ENCODE measurements at places on chromosomes 12 and 14. TPM values are rescaled to one million over a fixed set of nuclear protein-coding genes. Genes with fewer than 3 reads are reported as not detected.
A peak's percentile ranks its signal among the peaks of the same experiment; 100 is the strongest.

Gene LTBP2
- 0.55 TPM for total RNA-seq

DNA sequence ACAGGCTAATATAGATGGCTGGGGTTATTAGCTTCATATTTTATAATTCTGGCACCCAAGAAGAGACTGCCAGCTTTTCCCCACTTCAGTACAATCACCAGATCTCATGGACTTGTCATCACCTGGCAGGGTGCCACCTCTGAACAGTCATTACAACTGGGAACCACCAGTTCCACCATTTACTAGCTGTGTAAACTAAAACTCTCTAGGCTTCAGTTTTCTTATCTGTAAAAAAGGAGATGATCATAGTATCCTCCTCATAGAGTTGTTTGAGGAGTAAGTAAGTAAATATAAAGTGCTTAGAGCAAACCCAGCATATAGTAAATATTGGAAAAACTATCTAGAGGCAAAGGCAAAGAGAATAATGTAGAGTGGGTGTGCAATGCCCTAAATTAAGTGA, 19.3 kb downstream of the CPNE8 start:
- H3K4me3 ChIP-seq, result no peak overlapping the region
- no peaks in the 10 kb centered on the region for H3K27me3 ChIP-seq
- H3K27ac ChIP-seq, result no peak overlapping the region
- no peaks in the 10 kb centered on the region for H3K36me3 ChIP-seq
- no peak for DNase-seq
- H3K4me1 ChIP-seq, result no peaks in the 10 kb centered on the region

DNA sequence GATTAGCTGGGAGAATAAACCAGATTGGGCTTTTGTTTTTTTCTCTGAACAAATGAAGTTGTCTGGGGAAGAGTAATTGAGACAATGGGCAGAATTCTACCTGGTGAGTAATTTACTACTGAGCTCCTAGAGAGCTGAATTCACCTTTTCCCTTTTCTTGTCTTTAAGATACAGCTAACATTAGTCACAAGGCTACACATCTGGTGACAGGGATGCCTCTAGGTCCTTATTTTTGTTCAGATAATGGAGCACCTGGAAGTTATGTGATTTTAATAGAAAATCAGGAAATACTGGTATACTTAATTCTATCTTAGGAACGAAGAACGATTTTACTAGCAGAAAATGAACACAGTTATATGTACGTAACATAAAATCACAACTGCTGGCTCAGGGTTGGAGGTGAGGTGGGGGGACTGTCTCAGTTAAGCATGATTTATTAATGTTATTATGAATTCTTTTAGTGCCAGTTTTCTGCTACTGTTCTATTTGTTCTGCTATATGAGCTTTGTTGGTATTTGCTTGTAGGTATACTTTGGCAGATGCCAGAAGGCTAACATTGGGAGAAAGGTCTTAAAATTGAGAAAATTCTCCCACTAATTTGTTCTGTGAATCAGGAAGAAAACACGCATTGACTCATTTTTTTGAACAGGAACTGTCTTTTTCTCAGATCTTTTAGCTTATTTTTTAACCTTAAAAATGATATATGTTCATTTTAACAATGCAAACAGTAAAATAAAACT, 482.7 kb upstream of the RGS6 start:
- no peak overlapping the region for H3K27ac ChIP-seq
- no peaks in the 10 kb centered on the region for H3K36me3 ChIP-seq
- peaks cover 3% of the 10 kb centered on the region for H3K4me1 ChIP-seq
- no peaks in the 10 kb centered on the region for H3K27me3 ChIP-seq
- no peak overlapping the region for H3K4me3 ChIP-seq

DNA sequence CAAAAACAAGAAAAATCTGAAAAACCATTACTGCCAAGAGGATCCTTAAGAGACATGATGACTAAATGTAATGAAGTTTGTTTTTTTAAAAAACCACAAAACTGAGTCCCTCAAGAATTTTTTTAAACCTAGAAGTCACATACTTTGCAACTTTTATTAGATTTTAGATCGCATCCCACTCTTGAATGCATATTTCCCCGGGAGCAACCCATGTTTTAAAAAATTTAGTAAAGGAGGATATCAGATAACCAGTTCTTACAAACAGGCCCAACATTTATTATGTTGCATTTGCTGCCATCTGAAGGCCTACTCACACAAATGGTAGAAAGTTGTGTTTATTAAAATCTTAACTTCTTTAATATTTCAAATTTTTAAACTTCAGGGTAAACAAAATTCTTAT, 44.3 kb upstream of the CCT2 start:
- peaks cover 19% of the 10 kb centered on the region for H3K36me3 ChIP-seq
- H3K4me1 ChIP-seq, result no peaks in the 10 kb centered on the region
- H3K27ac ChIP-seq, result no peak overlapping the region
- DNase-seq, result no peak
- no peak overlapping the region for H3K4me3 ChIP-seq

- H3K4me3 ChIP-seq, result no peak overlapping the region
- no peak for DNase-seq
- H3K27ac ChIP-seq, result no peak overlapping the region
- no peaks in the 10 kb centered on the region for H3K36me3 ChIP-seq
- H3K4me1 ChIP-seq, result no peaks in the 10 kb centered on the region
These were observed 472.5 kb downstream of the ADAMTS20 start for GRCh38 chr12:43079476-43079875.

- H3K27ac ChIP-seq, result no peak within 1 kb of the TSS
- peak; percentile 37 for DNase-seq
- H3K27me3 ChIP-seq, result peaks cover 17% of the 10 kb centered on the region
- peak within 1 kb of the TSS; percentile 89 for H3K4me3 ChIP-seq
- peaks cover 13% of the 10 kb centered on the region for H3K4me1 ChIP-seq
- H3K36me3 ChIP-seq, result no peaks in the 10 kb centered on the region
These were observed at the start of gene TMEM63C for GRCh38 chr14:77181603-77182437. TMEM63C (plus strand) TSS chr14:77181798; CDS start chr14:77218814, 37,016 bp downstream.

- H3K4me3 ChIP-seq, result no peak overlapping the region
- H3K4me1 ChIP-seq, result peaks cover 12% of the 10 kb centered on the region
- H3K27me3 ChIP-seq, result no peaks in the 10 kb centered on the region
- no peaks in the 10 kb centered on the region for H3K36me3 ChIP-seq
These were observed 758.0 kb downstream of the BCL11B start for GRCh38 chr14:98514016-98514415.

Gene AKAP6
- 3.3 TPM for total RNA-seq

GRCh38 chr14:53640695-53641094, 315.9 kb downstream of the BMP4 start:
- DNase-seq, result no peak
- no peak overlapping the region for H3K4me3 ChIP-seq
- H3K36me3 ChIP-seq, result no peaks in the 10 kb centered on the region
- H3K27me3 ChIP-seq, result no peaks in the 10 kb centered on the region
- no peaks in the 10 kb centered on the region for H3K4me1 ChIP-seq

- H3K4me1 ChIP-seq, result peaks cover under 1% of the 10 kb centered on the region
- H3K27me3 ChIP-seq, result peaks cover 16% of the 10 kb centered on the region
- H3K36me3 ChIP-seq, result no peaks in the 10 kb centered on the region
- DNase-seq, result no peak
- no peak overlapping the region for H3K27ac ChIP-seq
These were observed 3.9 kb upstream of the TMTC2 start for GRCh38 chr12:82682851-82683261.

- no peak overlapping the region for H3K27ac ChIP-seq
- H3K36me3 ChIP-seq, result no peaks in the 10 kb centered on the region
- H3K4me1 ChIP-seq, result no peaks in the 10 kb centered on the region
- no peak overlapping the region for H3K4me3 ChIP-seq
- DNase-seq, result no peak
These were observed 33.2 kb downstream of the LRIG3 start for GRCh38 chr12:58887068-58887467.

Gene FGF23
- not detected for total RNA-seq

DNA sequence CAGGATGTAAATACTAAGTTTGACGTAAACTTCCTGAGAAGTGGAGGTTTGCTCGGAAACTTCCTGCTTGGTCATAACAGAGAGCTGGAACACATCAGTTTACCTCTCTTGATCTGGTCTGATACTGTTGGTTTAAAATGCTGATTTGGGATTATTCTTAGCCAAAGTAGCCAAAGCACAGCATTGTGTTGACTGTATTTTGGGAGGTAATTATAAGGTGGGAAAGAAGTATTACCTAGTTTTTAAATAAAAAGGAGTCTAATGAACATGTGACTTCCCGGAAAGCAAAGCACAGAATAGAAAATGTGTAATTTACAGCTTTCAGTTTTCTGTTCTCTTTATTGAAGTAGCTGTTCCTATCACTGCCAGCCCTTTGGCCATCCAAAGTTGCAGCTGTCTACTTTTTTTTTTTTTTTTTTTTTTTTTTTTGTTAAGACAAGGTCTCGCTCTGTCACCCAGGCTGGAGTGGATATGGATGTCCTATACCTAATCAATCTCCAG, 52.2 kb upstream of the SRP54 start:
- H3K27ac ChIP-seq, result peak overlapping the region; percentile 98
- no peaks in the 10 kb centered on the region for H3K36me3 ChIP-seq
- peaks cover 13% of the 10 kb centered on the region for H3K4me1 ChIP-seq
- H3K27me3 ChIP-seq, result no peaks in the 10 kb centered on the region
- DNase-seq, result no peak

GRCh38 chr14:101495284-101495683, 66.0 kb upstream of the DIO3 start:
- H3K27me3 ChIP-seq, result peaks cover 46% of the 10 kb centered on the region
- H3K4me3 ChIP-seq, result no peak overlapping the region
- DNase-seq, result no peak
- no peaks in the 10 kb centered on the region for H3K4me1 ChIP-seq
- no peak overlapping the region for H3K27ac ChIP-seq

DNA sequence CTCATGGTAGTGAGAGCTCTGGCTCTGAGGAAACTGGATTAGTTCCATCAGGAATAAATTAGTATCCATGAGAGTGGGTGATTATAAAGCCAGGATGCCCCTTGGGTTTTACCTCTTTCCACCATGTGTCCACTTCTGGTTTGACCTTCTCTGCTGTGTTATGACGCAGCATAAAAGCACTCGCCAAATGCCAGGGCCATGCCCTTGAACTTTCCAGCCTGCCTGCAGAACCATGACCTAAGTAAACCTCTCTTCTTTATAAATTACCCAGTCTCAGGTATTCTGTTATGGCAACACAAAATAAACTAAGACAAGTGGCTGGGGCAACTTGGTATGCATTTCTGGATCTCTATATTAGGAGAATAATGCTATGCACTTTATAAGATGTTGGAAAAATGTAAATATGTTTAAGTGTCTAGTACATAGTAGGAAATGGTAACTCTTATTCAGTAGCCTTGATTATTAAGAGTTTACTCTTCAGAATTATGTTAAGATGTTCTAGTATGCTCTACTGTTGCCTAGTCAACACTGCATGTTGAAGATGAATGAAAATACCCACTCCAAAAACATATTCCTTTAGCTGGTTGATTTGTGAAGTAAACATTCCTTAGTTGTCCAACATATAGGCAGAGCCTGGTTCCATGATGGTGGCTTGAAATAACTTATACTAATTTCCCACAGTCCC, 455.6 kb upstream of the TMPO start:
- H3K36me3 ChIP-seq, result no peaks in the 10 kb centered on the region
- no peaks in the 10 kb centered on the region for H3K27me3 ChIP-seq
- H3K27ac ChIP-seq, result no peak overlapping the region

GRCh38 chr12:31828071-31828470, 99.2 kb upstream of the AMN1 start:
- H3K36me3 ChIP-seq, result peaks cover 22% of the 10 kb centered on the region
- peak overlapping the region; percentile 18 for H3K4me3 ChIP-seq
- no peaks in the 10 kb centered on the region for H3K27me3 ChIP-seq
- peaks cover 58% of the 10 kb centered on the region for H3K4me1 ChIP-seq

DNA sequence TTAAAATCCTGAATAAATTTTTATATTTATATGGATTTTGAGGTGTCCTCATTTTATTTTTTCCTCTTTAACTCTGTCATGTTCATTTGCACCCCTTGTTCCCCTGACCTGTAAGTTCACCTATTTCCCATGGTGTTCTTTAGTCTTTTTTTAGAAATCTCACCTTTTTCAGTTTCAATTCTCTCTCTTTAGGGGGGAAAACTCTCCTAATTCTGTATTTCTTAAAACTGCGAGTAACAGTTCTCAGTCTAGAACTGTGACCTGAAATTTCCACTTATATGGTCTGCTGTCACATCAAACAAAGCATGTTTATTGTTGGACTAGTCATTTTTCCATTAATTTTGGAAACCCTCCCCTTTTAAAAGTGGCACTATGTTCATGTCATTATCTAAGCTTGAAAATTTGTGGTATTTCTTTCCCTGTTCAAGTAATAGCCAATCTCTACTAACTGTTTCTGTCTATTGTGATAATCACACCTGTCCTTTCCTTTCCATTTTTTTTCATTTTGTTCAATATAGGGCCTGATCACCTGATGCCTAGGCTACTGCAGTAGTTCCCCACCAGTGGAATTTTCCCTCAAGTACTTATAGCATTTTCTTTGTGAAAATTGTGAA, 14.0 kb upstream of the FBXO33 start:
- no peak overlapping the region for H3K4me3 ChIP-seq
- no peaks in the 10 kb centered on the region for H3K27me3 ChIP-seq
- no peak for DNase-seq
- H3K4me1 ChIP-seq, result peaks cover 3% of the 10 kb centered on the region
- peaks cover 3% of the 10 kb centered on the region for H3K36me3 ChIP-seq
- no peak overlapping the region for H3K27ac ChIP-seq

DNA sequence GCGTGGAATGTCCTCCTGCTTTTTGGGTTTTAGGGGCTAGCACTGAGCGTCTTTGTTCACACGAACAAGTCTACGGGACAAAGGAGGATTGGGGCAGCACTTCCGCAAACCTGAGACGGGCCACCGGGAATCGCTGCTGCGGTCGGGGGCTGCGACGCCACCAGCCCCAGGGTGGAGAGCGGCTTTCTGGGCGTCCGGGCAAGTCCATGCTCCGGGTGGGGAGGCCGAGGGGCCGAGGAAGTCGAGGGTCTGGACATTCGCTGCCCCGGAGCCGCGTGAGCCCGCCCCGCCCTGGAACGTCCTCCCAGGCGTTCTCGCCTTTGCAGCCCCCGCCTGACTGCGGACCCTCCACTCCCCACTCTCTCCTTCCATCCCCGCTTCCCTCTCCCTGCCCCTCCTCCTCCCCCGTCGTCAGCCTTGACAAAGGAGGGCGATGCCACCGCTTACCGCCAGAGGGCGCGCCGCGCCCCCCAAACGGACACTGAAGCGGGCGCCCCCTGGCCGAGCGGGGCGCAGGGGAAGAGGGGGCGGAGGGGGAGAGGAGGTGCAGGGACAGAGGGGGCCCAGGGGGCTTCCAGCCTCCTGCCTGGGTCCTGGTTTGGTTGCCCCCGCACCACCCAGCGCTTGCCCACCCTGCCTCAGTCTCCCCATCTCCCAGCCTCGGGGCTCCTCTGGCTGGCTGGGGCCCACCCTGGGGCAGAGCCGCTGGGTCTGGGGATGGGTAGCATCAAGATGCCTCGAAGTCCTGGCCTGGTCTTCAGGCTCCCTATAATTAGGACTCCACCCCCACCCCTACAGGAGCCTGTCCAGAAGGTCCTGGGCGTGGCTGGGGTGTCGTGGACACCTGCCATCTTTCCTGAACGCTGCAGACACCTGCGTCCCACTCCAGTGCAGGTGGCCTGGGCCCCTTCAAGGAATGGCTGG, 39.1 kb upstream of the INF2 start:
- peak; percentile 70 for DNase-seq
- H3K27ac ChIP-seq, result no peak overlapping the region
- H3K4me3 ChIP-seq, result peak overlapping the region; percentile 73
- H3K27me3 ChIP-seq, result peaks cover 1% of the 10 kb centered on the region

- no peaks in the 10 kb centered on the region for H3K4me1 ChIP-seq
- peaks cover 23% of the 10 kb centered on the region for H3K36me3 ChIP-seq
- H3K4me3 ChIP-seq, result no peak overlapping the region
- DNase-seq, result no peak
- no peaks in the 10 kb centered on the region for H3K27me3 ChIP-seq
- no peak overlapping the region for H3K27ac ChIP-seq
These were observed 272.1 kb downstream of the CEP128 start for GRCh38 chr14:80669426-80669825.
